ENCODE measurements at places on chromosomes 4 and X.

DNA sequence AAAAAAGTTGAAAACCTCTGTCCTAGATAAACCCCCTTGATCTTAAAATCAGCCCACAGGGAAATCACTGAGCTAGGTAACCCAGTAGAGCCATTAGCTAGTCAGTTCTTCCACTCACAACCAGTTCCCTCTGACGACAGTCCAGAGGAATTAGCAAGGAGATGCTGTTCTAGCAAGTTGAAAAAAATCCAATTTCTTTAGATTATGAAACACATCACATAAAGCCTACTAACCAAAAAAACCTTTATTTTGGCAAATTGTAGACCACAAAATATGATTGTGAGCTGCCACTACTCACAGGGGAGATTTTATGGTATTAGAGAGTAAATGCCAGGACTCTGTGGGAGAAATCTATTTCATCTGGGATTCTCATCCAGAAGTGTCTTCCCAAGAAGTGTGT lies 22.6 kb downstream of the ADAMTS3 start:
- no peak for DNase-seq

GRCh38 chrX:15160558-15161095 lies 109.3 kb downstream of the ASB9 start:
- no peak for DNase-seq

- DNase-seq, result no peak
Measured at GRCh38 chr4:152257601-152258066, 278.3 kb downstream of the FBXW7 start.

GRCh38 chr4:110503270-110504083 lies 27.5 kb downstream of the ENPEP start:
- DNase-seq, result no peak

All from CD4-positive, alpha-beta T cell treated with Interferon alpha-2 for 1 hour (primary cell).